ENCODE measurements at places on chromosomes 5 and 9.

DNA sequence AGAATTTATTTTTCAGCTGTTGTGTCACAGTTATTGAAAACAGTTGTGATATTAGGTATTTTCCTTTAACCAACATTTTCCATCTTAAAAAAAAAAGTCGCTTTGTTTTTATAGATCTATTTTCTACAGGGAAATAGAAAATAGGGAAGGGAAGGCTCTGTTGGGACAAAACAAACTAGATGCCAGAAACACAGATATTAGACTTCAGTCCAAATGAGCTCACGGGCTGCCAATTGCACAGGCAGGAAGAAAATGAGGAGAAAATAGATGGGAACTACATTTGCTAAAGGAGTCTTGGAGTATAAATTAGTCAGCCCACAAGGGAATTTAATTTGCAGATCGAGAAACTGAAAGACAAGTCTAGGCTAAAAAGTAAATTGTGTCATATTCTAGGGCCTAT, 21.4 kb upstream of the ISOC1 start:
- no peak for DNase-seq

DNA sequence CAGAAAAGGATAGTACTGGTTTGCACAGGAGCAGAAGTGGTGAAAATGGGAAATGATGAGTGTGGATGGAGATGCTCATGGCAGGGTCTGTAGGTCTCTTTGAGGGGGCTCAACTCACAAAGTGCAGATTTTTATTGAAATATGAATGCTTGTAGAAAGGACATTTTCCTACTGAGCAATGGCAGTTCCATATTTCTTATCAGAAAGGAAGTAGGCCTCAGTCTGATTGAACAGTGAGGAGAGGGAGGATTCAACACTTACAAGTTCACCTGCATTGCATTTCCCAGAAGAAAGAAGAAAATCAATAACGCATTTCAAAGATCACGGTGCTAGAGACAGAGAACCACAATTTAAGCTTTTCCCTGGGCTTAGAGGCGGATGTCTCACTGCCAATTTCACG, 49.2 kb downstream of the ANXA2R start:
- DNase-seq = no peak

DNA sequence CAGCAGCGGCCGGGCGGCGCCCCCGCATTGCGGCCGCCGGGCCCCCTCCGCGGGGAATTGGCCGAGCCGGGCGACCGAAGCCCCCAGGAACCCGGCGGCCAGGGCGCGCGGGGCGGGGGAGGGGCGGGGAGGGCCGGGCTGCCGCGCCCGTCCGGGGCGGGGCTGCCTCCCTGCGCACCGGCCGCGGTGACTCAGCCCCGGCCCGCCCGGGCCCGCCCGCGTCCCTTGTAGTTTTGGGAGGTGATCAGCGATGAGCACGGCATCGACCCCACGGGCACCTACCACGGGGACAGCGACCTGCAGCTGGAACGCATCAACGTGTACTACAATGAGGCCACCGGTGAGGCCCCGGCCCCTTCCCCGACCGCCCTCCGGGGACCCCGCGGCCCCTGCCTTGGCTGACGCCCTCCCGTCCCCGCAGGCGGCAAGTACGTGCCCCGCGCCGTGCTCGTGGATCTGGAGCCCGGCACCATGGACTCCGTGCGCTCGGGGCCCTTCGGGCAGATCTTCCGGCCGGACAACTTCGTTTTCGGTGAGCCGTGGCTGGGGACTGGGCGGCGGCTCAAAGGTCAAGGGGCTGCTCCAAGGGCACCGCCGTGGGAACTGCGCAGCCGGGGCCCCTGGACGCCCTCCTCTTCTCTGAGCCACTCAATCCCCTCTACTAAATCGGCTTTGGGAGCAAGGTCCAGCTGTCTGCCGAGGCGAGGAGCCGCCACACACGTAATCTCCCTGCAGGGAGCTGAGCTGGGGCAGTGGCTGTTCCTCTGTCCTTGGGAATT, 592 bp downstream of the TUBB4B start:
- peak; percentile 60 for DNase-seq

DNA sequence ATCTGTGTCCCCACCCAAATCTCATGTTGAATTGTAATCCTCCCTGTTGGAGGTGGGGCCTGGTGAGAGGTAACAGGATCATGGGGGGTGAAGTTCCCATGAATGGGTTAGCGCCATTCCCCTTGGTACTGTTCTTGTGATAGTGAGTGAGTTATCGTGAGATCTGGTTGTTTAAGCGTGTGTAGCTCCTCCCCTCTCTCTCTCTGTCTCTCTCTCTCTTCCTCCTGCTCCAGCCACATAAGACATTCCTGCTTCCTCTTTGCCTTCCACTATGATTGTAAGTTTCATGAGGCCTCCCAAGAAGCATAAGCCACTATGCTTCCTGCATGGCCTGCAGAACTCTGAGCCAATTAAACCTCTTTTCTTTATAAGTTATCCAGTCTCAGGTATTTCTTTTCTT, 28.8 kb downstream of the C5orf15 start:
- DNase-seq = no peak

GRCh38 chr5:169648725-169649310, 11.7 kb downstream of the DOCK2 start:
- DNase-seq = peak; percentile 57

DNA sequence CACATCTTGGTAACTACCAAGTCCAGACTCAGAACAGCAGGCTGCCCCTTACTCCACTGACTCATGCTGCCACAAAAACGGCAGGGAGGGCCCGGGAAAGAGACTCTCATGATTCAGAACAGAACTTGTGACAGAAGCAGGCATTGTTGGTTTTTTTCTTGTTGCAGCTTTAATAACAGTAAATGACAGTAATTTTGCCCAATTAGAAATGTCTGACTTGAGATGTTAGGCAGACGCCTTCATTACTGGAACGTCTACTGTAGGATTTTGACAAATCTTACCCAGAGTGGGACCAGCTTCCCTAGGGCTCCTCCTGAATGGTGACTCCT, 77.9 kb downstream of the SEMA5A start:
- DNase-seq = peak; percentile 90

- DNase-seq = no peak
Observed at GRCh38 chr5:94347130-94347529, 271.3 kb downstream of the KIAA0825 start.

DNA sequence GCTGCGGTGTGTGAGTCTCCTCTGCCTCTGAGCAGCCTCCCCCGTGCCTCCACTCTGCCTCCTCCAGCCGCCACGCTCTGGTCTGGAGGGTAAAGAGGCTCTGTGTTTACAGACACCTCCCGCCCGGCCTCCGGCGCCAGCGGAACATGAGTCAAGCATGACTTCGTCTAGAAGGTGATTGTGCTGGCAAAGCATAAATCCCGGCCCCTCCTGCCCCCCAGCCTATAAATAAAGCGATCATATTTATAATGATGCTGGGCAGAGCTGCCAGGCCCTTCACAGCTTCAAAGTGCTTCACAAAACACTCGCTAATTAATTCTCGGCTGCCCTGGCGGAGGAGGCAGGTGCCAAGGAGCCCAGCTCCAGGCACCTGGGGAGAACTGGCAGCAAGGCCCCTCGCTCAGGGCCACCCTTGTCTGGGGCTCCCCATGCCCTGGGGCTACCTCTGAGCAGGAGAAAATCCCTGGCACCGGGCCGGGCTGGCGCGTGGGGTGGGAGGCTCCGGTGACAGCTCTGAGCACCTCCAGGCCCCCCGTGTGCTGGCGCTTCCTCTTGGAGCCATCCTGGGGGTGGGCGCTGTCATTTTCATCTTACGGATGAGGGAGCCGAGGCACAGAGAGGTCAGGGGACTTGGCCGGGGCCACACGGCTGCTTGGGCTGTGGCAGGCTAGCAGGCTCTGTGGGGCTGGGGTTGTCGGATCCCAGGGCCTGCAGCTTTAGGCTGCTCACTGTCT, 87.8 kb downstream of the RXRA start:
- peak; percentile 86 for DNase-seq

DNA sequence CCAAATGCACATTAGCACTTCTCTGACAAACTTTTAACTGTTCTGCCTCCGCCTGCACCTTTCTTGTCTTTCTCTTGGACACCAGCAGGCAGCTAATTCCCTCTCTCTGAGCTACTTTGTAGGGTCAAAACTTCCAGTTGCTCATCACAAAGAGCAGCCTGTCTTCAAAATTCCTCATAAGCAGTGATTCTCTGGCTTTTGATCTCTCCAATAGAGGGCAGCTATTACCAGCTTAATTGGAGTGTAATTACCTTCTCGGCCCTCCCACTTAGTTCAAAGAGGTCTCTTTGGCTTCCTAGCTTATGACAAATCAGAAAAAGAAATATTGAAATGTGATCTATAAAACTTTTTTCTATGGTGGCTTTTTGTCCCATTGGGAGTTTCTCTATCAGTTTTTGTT, 43.6 kb upstream of the RAD23B start:
- DNase-seq = peak; percentile 39

DNA sequence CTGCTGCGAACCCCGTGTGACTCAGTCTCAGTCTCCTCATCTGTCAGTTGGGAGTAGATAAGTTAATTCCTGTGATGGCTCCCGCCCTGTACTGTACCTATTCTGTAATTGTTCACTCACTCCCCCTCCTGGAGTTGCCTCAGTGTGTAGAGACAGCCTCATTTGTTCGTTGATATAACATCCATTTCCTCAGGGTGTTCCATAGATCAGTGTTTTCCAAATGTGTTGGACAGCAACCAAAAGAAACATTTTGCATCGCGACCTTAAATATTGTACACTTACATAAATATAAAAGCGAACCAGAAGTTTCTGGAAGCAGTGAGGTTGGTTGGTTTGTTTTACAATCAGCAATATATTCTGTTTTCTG, 698 bp downstream of the NFX1 start:
- DNase-seq = no peak

GRCh38 chr9:115786321-115786720, 367.3 kb upstream of the PAPPA start:
- peak; percentile 78 for DNase-seq

- DNase-seq = peak; percentile 90
Observed at GRCh38 chr5:68333649-68334552, 118.3 kb downstream of the PIK3R1 start.

GRCh38 chr5:69485471-69485870, 7.1 kb upstream of the OCLN start:
- DNase-seq = no peak

DNA sequence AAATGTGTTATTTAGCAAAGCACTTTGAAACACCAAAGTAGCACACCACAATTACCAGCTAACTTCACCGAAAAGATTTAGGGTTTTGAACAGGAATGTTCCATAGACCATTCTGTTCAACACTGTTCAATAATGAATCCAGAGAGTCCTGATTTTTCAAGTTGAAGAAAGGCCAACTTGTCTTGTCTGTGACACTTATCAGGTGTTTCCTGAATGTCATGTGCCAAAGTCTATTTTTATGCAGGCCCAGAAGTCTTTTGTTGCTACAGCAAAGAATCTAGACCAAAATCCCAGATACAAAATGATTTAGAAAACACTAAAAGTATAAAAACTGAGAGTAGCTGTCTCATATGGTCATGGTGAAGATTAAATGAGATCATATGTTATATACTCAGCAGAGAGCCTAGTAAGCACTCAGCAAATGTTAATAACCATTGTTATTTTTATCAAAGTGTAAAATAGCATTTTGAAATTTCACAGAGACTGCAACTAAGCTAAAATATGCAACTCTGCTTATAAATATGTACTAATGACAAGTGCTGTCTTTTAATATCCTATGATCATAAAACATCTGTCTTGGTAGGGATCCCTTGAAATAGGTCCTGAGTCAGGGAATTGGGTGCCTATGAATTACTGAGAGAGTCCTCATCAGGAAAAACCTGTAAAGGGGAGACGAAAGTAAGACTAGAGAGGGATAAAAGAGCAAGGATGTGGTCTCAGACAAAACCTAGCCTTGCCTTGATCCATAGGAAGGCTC, 122.4 kb upstream of the SLC12A2 start:
- no peak for DNase-seq

Measured in fibroblast of skin of right biceps (primary cell).